Renal pelvis (tissue), 12 donors: ENCODE measurements at places on chromosomes 3 and 15.

- DNase-seq, result no peak
Observed at GRCh38 chr3:133838296-133838789, 32.7 kb downstream of the SRPRB start.

DNA sequence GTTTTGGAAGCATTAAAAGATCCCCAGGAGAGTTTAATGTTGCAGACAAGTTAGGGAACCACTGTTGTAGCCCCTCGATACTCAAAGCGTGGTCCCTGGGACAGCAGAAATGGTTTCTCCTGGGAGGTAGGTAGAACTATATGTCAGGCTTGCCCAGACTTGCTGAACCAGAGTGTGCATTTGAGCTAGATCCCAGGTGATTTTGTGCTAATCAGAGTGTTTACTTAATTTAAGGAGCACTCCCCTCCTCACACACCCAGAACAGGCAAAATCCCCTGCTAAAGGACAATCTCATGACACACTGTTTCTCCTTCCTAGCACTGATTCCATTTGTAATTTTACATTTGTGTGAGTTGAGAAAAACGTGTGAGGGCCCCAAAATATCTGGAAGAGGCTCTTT, 24.3 kb downstream of the LMCD1 start:
- DNase-seq, result no peak

DNA sequence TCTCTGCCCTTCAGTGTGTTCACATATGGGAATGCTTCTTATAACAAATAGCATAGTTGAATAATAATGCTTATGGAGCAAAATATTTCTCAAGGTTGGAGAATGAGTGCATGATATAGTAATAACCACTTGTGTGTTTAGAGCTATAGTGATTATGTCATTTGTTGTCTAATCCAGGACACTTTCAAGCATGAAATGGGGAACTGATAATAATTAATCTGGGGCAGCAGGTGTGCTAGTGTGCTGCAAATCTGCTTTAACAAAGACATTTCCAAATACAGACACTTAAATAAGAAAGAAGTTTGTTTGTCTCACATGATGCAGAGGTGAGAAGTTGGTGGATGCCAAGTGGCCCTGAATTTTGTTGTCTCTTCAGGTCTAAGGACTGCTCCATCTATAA, 579.3 kb upstream of the GRM7 start:
- peak; percentile 9 for DNase-seq

DNA sequence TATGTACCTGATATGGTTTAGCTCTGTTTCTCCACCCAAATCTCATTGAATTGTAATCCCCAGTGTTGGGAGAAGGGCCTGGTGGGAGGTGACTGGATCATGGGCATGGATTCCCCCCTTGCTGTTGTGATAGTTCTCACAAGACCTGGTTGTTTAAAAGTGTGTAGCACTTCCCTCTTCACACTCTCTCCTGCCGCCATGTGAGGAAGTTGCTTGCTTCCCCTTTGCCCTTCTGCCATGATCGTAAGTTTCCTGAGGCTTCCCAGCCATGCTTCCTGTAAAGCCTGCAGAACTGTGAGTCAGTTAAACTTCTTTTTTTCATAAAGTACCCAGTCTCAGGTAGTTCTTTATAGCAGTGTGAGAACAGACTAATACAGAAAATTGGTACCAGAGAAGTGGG, 93.1 kb downstream of the C3orf70 start:
- DNase-seq, result no peak

DNA sequence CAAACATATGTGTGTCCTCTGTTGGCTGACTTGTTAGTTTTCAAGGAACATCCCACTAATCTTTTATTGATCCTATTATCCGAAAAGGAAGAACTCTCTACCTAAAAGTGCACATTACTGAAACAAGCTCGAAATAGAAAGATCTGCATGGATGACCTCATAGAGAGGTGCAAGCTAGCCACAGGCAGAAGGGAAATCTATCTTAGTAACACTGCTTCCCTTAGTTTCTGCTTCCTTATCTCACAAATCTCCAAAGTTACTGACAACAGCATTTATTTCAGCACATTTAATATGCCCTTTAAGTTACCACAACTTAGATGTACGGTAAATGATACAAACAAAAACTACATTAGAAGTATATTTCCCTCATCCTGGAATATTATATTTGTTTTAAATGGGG, 285.1 kb upstream of the CCDC54 start:
- DNase-seq, result no peak

GRCh38 chr15:66151809-66152208, 101.7 kb downstream of the MEGF11 start:
- DNase-seq, result no peak

GRCh38 chr3:116280130-116280740, 165.1 kb downstream of the LSAMP start:
- no peak for DNase-seq

DNA sequence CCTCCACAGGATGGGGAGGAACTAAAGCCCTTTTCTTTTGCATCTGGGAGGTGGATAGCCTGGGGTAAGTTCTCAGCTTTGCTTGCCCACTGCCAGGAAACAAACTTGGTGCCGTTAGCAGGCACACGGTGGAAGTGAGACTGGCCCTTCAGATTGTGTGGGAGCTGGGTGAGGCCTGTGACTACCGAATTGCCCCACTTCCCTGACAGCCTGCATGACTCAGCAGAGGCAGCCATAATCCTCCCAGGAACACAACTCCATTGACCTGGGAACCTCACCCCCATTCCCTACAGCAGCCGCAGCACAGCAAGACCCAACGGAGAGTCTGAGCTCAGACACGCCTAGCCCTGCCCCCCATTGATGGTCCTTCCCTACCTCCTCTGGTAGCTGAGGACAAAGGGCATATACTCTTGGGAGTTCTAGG, 282.6 kb downstream of the KLF13 start:
- DNase-seq, result no peak

GRCh38 chr3:187022403-187023029, 92.2 kb downstream of the ST6GAL1 start:
- no peak for DNase-seq

GRCh38 chr3:132071043-132071442, 36.2 kb upstream of the CPNE4 start:
- no peak for DNase-seq

DNA sequence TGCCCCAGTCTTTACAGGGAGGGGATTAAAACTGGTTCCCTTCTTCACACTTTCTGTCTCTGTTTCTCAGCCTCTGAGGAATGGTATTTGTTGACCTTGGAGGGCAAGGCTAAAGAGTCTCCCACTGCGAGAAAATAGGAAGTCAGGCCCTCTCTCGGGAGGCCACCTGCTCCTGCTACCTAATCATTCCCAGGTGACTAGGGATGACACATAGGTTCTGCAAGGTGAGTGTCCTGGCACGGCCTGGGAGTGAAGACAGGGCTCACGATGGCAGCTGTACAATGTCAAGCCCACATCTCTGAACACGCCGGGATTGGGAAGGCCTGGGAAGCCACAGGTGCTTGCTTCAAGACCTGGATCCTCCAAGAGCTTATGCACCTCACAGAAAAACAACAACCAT, 314.2 kb downstream of the NTRK3 start:
- DNase-seq, result no peak

- peak; percentile 73 for DNase-seq
Observed at GRCh38 chr3:114519415-114519814, 225.6 kb downstream of the TIGIT start.

DNA sequence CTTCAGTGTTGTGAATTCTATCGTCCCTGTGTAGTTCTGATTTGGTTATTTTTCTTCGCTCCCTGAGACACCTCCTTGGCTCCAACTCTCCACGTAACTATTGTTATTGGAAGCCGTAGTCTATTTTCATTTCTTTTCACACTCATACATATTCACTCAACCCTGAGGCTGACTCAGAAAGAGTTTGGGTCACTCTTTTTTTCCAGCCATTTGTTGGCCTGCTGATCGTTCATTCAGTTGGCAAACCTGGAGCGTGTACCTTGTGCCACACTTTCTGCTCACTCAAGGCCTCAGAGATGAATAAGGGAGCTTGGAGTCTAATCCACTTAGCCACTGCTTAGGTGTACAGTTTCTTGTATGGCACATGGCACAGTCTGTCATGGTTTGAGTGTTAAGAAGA, 22.4 kb downstream of the GYG1 start:
- no peak for DNase-seq

DNA sequence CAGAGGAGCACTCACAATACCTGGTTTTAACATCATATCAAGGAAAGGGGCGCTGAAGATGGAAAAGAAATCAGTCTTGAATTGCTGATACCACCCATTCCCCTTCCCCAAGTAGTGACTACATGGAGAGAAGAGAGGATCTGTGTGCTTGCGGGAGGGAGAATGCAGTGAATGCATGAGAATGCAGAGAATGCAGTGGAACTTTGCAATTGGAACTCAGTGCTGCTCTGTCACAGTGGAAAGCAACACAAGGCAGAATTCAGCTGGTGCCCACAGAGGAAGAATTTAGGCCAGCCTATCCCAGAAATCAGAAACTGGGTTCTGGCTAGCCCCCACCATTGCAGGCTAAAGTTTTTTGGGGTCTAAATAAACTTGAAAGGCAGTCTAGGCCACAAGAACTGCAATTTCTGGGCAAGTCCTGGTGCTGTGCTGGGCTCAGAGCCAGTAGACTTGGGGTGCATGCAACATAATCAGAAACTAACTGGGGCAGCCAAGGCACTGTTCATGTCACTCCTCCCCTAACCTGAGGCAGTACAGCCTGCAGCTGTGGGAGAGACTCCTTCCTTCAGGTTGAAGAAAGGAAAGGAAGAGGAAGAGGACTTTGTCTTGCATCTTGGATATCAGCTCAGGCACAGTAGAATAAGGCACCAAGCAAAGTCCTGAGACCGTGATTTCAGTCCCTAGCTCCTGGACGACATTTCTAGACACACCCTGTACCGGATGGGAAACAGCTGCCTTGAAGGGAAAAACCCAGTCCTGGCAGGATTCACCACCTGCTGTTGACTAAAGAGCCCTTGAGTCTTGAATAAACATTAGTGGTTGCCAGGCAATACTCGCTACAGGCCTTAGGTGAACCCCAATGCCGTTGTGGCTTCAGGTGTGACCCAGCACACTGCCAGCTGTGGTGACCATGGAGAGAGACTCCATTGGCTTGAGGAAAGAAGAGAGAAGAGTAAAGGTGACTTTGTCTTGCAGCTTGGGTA, 329.3 kb downstream of the TBL1XR1 start:
- no peak for DNase-seq

DNA sequence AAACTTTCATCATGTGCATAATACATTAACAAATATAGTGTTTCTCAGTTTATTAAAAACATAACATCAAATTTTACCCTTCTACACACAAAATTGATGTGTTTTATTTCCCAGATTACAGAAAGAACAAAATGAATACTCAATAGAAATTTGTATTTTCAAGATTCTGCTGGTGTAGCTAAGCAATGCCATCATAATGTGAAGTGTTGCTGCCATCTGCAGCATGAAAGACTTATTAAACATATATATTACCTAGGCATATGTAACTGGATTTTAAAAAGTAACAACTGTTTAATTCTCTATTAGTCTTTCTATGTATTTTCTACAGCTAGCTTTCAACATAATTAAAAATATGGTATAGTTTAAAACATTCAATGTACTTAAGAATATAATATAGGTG, 27.5 kb downstream of the PLSCR5 start:
- DNase-seq, result peak; percentile 38

GRCh38 chr15:45314960-45315359, 62.9 kb downstream of the SLC28A2 start:
- DNase-seq, result no peak

DNA sequence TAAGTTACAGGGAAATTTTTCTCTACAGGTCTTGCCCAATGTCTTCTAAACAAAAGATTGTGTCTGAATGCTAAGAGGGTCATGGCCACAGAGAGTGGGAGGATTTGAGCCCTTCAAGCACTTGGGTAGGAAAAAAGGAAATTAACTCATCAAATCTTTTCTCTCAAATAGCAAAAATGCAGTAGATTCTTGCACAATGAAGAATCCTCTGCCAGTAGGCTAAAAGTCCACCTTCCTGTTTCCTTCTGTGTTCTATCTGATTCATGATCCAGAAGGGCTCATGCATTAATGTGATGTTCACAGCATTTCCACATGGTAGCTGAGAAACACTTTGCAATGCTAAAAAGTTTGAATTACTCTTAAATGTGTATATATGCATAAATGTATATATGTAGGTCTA, 177.1 kb downstream of the CD47 start:
- DNase-seq, result no peak

DNA sequence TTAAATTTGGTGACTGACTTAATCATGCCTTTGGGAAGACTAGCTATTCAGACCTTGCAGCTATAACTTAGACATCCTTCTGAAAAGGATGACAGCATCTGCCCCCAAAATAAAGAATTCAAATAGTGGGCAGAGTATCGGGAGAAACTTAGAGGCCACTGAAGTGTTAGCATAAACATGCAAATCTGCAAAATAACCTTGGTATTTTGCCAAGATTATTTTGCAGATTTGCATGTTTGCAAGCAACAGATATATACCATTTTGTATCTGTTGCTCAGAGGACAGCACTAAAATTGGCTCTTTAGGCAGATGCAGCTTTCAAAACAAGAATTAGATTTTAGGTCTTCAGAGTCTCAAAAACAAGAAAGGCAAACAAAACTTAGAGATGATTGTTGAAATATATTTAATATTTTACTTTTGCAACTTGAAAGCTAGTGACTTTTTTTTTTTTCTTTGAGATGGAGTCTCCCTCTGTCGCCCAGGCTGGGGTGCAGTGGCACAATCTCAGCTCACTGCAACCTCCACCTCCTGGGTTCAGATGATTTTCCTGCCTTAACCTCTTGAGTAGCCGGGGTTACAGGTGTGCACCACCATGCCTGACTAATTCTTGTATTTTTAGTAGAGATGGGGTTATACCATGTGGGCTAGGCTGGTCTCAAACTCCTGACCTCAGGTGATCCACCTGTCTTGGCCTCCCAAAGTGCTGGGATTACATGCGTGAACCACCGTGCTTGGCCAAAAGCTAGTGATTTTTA, 47.8 kb downstream of the KBTBD8 start:
- no peak for DNase-seq

DNA sequence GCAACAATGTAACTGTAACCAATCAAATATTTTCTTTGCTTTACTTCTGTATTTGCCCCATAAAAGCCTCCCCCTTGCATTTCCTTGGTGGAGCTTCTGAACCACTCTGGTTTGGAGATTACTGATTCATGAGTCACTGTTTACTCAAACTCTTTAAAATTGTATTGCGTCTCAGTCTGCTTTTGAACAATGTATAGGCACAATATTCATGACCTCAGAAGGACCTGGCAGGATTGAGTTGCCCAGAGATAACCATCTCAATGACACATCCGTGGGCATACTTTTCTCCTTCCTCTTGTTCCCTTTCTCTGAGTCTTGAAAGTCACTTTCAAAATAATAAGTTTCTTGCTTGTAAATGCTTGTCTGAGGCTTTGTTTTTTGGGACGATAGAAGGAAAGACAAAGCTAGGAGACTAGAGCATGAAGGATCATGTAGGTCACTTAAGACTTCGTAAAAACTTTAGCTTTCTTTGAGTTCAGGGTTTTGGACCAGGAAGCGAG, 57.1 kb upstream of the POU1F1 start:
- DNase-seq, result no peak

DNA sequence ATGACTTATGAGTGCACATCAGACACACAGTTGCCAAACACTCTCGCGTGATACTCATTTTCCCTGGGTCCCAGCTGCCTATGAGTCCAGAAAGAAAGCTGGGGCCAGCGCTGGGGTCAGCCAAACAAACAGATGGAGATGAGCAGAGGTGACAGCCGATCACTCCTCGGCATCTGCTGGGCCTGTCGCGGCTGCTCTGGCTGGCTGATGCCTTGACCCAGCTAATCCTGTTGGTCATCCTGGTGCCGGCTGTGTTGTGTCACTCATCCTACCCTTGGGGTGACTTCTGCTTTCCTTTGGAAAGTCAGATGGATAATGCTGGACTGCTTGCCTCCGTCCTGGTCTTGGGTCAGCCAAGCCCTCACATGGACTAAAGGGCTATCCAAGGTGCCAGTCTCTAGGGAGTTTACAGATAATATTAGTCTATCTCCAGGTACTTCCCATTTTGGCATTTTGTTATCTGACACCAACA, 105.3 kb upstream of the PDZRN3 start:
- no peak for DNase-seq
